ENCODE measurements at places on chromosomes 13 and 19.
A peak's percentile ranks its signal among the peaks of the same experiment; 100 is the strongest.

DNA sequence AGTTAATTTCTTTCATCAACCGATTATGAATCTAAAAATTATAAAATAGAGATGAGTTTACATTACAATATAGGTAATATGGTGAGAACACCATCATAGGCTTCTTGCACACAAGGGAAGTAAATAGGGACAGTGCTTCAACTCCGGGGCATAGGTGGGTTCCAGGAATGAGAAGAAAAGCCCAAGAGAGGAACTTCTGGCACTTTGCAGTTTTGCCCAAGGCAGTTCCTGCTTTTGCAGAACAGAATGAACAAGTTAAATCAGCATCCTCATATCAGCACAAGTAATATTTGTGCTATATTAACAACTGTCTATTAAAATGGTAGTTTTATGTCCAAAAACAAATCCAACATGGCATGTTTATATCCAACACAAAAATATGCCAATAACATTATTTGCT, 60.1 kb downstream of the DACH1 start:
- DNase-seq: no peak

DNA sequence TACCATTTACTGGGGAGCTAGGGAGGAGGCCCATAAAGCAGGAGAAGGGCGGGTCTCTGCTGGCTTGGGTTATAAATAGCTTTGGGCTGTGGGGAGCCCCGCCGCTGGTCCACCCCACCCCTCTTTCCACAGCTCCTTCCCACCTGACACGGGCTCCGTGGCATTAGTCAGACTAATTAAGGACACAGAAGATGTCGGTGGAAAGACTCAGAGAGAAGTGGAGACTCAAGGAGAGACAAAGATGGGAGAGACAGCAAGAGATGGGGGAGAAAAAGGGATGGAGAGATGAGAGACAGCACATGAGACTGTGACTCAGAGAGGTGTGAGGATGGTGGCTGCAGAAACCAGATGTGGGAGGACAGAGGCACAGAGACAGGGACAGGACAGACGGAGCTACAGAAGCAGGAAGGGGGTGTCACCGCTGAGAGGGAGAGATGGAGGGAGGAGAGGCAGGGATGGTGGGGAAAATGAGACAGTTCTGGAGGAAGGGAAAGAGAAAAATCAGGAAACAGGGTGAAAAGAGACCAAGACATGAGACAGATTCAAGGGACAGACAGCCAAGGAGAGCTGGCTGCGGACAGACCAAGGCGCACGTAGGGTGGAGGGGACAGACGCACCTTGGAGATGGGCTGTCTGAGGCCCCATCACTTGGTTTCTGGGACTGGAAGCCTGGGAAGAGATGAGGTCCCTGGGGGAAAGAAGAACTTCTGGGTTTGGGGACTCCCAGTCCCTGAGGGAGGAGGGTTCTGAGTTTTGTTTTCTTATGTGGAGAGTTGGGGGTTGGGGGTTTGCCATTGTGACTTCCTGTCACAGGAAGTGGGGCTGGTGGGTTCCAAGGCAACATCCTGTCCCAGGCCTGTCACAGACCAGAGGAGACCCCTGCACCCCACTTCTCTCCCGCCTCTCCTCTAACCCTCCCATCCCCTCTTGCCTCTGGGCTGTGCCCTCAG, 4.1 kb downstream of the ARHGEF1 start:
- DNase-seq: peak; percentile 52

DNA sequence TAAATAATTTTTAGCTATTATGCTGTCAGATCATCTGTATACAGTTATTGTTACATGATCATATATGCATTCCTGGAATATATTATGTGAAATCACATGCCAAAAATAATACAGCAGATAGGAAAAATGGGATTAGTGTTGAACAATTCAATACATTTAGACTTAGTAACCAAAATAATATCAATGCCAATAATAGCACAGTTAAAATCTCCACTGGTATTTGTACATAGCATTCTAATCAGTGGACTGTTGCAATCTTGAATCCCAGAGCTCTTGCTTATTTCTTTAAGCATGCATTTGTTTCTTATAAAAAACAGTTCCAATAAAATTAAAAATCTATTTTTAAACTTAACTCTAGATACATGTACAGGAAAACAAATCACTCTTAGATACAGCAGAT, 2772.2 kb downstream of the PCDH9 start:
- no peak for DNase-seq

DNA sequence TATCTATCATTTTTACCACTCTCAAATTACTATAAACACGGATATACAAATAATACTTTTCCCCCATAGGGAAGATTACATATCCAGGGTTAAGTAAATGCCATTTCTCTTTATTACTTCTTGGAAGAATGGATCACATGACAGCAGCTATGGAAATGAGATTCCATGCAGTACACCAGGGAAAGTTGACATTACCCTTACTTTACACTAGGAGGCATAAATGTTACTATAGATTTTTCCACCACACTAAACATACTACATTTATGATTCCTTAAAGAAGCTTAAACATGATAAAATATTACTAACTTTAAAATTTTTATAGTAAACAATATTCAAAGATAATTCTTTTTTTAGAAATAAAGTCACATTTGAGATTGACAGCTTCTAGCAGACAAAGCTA, 611.4 kb downstream of the PCDH9 start:
- no peak for DNase-seq

DNA sequence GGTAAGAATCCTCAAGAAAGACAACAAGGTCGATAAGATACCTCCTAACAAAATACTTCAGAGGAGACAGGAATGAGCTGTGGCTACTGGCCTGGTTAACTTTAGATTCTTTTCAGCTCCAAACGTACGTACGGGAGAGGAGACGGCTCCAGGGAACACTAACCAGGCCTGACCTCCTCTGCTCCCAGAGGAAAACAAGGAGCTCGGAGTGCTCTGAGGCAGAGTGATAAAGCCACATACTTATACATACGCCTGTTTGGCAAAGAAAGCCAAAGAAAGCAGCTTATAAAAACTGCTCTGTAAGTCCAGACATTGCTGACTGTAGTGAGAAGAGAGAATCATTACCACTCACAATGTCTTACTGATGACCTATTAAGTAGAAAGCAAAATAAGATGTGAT, 263.9 kb downstream of the MZT1 start:
- DNase-seq: no peak

- DNase-seq: no peak
Observed at GRCh38 chr13:97464561-97464960, 30.6 kb downstream of the RAP2A start.

- DNase-seq: peak; percentile 26
Observed at GRCh38 chr19:58346961-58347929, 6.0 kb downstream of the A1BG start.

DNA sequence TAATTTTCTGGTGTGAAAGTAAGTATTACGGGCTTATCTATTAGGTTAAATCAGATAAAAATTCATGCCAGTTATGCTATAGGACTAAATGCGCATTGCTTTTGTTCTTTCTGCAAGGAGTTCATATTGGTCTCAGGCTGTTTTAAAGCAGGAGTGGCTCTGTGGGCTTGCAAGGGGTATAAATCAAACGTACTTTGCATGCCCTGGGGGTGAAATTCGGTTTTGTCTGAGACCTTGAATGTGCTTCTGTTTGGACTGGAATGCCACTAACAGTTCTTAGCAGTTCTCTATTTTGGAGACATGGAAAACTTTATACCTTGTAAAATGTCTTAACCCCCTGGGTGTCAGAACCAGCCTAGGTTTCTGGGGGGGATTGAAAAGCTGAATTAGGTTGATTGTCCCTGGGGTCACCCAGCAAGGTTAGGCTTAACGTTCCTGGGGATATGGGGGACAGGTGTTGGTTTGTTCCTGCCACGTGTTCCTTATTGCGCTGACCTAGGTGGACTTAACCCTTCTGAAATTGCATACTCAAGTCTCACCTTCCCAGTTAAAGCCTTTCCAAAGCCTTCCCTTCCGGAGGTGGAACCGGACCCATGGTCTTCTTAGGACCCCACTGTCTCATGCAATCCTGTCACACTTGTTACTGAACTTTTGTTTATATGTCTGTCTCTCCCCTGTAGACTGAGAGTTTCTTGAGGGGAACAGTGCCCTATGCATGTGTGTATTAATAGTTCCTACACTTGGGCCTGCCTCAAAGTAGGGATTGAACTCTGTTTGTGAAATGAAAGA, 182.2 kb downstream of the LMO7 start:
- no peak for DNase-seq

GRCh38 chr13:106534639-106535551, 567 bp downstream of the EFNB2 start:
- peak; percentile 8 for DNase-seq

DNA sequence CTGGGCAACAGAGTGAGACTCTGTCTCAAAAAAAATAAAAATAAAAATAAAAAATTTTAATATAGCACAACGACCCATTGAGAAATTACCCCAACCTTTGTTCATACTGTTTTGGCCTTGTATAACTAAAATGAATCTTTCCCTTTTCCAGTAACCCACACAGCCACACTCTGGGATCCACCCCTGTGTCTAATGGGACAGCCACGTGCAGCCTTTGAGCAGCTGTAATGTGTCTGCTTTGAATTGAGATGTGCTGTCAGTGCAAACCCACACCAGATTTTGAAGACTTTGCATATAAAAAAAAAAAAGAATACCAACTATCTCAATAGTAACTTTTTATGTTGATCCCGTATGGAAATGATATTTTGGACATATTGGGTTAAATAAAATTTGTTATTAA, 112.7 kb upstream of the UBL3 start:
- DNase-seq: no peak

DNA sequence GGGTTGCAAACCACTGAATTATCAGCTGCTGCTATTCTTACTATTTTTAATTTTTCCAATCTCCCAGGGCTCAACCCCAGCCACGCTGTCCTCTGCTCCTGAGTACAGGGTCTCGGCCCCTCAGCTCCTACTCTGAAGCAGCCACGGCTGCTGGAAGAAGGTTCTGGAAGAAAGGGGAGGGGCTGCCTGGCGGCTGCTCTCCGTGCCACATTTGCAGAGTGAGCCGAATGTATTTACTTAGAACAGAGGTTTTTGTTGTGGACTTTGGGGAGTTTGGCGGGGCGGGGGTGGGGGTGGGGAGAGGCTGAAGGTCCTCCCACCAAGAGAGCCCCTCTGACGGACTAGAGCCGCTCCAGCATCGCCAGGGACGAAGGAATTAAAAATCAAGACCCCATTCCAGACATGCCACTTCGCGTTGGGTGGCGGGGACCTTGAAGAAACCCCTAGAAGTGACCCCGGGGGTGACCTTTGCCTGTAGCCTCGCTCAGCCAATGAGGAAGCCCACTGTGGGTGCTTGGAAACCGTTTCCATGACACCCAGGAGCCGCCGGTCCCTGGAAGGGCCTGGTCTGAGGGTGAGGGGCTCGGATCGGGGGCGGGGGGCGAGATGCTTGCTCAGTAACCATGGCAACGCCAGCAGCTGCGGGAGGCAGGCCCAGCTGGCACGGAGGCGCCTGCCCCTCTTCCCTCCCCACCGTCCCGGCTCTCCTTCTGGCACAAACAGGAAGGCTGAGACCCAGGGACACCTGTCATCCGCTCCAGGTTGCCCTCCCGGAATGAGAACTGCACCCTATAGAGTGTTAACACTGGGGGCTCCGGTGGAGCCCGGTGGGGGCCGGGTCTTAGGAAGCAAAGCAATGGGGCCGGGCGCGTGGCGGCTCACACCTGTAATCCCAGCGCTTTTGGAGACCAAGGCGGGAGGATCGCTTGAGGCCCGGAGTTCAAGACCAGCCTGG, 54.2 kb upstream of the PTPRS start:
- DNase-seq: no peak

- DNase-seq: no peak
Observed at GRCh38 chr19:950352-951066, 24.7 kb downstream of the ARID3A start.

GRCh38 chr19:8618751-8619150, 8.2 kb upstream of the ADAMTS10 start:
- no peak for DNase-seq

GRCh38 chr19:41808663-41809566, 12.5 kb downstream of the CEACAM3 start:
- no peak for DNase-seq

DNA sequence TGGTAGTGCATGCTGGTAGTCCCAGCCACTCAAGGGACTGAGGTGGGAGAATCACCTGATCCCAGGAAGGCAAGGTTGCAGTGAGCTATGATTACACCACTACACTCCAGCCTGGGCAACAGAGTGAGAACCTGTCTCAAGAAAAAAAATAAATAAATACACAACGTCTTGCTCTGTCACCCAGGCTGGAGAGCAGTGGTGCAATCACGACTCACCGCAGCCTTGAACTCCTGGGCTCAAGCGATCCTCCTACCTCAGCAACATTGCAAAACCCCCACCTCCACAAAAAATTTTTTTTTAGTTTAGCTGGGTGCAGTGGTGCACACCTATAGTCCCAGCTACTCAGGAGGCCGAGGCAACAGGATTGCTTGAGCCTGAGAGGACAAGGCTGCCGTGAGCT, 8.8 kb downstream of the TPM4 start:
- no peak for DNase-seq

- no peak for DNase-seq
Observed at GRCh38 chr13:64688893-64689677, 2541.1 kb downstream of the PCDH9 start.

DNA sequence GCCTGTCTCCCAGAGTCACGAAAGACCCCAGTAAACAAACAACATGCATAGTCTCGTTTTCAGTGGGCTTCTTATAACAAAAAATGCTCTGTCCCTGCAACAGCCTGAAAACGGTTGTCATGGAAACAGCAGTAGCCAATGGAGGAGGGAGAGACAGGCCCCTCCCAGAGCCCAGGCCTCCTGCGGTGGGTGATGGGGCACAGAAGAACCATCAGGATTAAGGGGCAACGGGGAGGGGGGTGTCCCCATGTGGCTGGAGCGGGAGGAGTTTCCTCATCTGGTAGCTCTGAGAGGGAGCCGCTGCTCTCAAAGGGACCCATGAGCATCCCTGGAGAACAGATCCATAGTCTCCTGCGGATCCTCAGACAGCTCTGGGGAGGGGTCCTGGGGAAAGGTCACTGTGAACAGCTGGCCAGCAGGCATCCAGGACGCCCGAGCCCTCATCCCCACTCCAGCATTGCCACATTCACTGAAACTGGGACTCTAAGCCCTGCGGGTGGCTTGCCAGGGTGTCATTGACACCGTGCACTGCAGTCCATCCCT, 37.5 kb upstream of the PNMA8B start:
- no peak for DNase-seq

DNA sequence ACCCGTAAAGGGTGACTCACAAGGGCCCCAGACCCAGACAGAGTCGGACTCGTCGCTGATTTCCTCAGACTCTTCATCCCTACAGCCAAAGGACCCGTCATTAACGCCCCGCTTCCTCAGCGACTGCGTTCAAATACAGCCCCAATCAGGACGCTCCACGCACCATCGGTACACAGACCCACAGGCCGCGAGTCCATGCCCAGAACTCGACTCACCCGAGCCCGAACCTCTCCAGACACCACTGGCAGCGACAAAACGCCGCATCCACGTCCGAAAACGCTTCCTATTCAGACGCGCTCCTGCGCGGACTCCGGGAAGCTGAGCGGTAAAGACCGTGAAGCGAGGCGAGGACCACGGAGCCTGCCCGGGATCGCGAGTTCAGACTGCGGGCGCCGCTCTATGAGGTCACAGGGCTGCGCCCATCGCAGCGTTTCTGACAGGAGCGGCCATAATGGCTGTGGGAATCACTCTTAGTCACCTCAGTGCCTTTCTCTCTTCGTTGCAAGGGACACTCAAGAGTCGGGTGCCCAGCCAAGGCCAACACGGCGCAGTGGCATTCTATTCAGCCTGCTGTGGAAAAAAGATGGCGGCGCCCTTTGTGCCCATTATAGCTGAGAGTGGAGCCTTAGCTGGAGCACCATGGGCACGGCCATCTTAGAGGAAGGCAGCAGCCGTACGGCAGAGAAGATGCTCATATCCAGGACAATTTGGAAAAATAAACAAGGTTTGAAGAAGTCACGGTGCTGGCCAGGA, at the start of gene ZNF614:
ZNF614 (minus strand) TSS at position 353 of the 753 bp plus-strand sequence. CDS start 2,634 bp downstream, outside the sequence.
- DNase-seq: peak; percentile 66
